Stimulated activated CD4-positive, alpha-beta T cell treated with anti-CD3 and anti-CD28 coated beads, Interleukin-2, amount 100 ng/mL, for 24 hours (primary cell): ENCODE measurements at places on chromosomes 5 and 9.

- no peak for DNase-seq
These were observed 2128.3 kb upstream of the C9orf72 start for GRCh38 chr9:29701559-29701958.

GRCh38 chr9:137785704-137786161 lies 91.8 kb upstream of the CACNA1B start:
- no peak for DNase-seq

DNA sequence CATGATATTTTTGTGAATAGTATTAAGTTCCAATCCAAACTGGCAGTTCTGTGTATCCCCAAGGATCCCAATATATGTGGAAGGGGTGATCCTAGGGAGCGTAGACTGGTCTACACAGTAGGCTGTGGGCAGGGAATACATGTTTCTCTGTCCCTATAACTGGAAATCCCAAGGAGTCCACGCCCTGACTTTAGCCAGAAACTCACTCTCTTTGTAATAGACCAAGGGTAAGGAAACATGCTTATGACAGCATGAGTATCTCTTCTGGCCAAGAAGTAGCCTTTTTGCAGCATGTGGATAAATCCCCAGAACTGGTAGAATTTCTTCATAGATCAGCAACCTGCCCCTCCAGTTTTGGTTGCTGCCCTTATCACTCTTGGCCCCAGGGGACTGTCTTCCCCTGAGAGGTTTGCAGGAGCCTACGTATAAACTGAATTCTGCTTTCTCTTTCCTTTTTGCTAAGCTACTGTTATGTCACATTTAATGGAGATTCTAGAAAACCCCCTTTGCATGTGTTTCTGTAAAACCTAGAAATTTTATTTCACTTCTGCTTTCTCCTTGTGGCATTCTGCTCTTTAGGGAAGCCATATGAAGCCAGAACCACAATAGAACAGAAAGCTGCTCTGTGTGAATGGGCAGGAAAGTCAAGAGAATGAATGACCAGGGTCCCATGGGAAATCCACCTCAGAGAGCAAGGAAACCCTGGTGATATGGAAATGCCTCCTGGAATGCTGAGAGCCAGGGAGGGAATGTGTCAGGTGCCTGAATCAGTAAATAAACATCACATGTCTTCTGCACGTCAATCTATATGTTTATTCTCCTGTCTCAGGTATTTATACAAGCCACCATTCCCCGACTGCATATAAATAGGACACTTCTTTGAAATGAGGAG lies 3.5 kb downstream of the IFNA2 start:
- no peak for DNase-seq

DNA sequence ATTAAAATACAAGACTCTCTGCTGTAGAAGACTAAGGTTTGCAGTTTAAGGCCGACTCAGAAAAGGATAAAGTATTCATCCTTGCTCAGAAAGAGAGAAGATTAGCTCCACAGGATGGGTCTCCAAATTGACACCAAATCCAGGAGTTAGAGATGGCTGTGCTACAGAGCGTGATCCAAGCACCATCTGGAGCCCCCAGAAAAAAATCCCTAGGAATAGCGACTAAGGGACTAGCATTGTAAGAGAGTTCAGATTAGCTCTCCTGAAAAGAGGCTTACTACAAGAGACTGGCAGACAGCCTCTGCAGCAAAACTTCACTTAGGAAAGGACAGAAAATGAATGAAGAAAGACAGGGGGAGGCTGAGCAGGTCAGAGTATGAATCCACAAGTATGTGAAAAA lies 3.7 kb downstream of the SIL1 start:
- no peak for DNase-seq

- no peak for DNase-seq
These were observed 40.6 kb downstream of the ADCY2 start for GRCh38 chr5:7436521-7436920.

- no peak for DNase-seq
These were observed 8.6 kb downstream of the SLC2A8 start for GRCh38 chr9:127405344-127406125.

DNA sequence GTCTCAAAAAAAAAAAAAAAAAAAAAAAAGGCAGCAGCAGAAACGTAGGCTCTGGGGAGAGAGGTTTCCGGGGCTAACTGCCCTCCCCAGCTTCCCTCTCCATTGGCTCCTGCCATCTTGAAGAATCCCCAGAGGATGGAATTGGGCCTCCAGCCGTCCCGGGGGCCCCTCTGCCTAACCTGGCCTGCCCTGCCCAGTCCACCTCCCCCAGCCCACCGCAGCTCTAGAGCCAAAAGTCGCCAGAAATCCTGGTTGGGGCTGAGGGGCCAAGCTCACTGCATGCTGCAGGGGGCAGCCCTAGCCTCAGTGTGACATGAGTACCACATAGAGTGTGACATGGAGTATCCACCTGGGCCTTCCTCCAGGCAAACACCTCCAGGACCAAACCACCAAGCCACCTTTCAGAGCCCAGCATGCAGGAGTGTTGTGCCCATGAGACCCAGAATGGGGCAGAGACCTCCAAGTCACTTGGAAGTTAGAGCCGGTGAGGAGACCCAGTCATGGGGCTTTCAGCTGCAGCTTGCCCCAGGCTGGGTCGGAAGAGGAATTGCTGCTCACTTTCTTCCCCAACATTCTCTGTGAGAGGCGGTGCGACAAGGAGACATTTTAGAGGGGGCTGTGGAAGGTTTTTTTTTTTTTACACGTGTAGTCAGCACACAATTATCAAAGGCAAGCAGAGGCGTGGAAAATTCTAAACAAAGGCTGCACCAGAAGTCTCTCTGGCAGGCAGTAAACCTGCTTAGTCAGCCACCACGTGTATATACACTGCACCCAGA lies 17.6 kb downstream of the CD74 start:
- DNase-seq = no peak

DNA sequence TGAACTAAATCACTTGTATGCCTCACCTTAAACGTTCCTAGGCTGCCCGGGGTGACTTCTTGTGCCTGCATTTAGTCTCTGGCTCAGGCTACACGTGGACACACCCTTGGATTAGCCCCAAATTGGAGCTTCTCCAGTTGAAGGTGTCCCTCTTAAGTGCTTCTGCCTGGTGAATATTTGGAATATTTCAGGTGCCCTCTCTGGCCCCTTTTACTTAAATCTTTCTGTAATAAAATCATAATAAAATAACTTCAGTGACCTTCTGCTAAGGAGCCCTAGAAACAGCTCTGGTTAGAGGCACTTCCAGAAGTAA lies 74.3 kb upstream of the KLF9 start:
- DNase-seq = no peak

DNA sequence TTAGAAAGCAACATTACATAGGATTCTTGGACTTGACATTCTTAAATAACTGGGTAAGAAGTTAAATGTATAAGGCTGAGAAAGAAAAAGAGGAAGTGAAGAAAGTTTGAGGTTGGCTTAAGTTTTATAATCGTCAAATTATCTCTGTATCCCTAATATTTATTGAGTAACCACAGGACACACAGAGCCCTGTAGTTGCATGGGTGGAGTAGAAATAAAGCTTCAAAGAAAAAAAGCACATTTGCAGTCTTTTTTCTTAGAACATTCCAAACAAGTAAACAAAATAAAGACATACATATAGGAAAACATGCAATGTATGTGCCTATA lies 137.0 kb downstream of the CCDC192 start:
- no peak for DNase-seq

DNA sequence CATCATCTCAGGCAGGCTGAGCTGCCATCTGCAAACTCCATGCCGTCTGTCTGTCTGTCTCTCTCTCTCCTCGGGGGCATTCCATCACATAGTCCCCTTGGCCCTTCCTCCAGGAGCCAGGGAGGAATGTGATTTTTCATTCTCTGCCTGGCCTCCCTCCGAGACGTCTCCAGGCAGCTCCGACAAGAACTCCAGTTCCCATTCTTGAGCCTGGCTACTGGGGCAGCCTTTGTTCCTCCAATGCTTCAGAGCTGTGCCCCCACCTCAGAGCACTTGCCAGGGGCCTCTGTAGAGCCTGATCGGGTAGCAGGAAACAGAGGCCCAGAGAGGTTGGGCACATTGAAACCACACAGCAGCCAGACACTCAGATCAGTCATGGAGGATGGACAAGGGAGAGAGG lies 74.0 kb downstream of the COL27A1 start:
- no peak for DNase-seq

DNA sequence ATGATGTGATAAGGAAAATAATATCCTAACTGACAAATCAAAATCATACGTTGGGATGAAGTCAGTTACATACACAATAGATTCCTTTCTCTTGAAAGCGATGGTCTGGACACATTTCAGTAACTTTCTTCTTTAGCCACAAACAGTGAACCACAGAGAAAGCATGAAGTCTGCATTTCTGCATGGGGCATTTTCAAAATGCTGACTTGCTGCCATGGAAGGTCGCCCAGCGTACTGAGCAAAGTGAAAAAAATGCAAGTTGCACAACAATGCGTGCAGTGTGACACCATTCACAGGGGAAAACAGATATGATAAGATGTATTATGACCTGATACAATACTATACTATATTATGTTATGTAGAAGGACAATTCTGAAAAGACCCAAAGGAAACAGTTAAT lies 146.3 kb downstream of the SNX18 start:
- no peak for DNase-seq

DNA sequence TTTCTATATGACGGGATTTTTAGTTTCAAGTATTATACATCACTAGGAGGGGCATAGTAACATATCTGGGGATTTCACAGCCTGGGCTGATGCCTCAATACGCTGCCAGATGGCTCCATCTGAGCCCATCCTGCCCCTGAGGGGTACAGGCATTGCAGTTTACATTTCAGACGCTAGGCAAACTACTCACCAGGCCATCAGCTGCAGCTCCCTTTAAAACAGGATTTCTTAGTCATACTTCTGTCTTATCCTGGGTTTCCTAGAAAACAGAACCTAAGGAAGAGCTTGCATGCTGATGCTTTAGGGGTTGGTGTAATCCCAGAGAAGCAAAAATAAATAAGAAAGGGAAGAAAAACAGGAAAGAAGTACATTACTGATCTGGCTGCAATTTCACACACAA lies 372.8 kb upstream of the PIK3R1 start:
- no peak for DNase-seq

GRCh38 chr9:2059274-2059929 lies 44.3 kb downstream of the SMARCA2 start:
- no peak for DNase-seq

DNA sequence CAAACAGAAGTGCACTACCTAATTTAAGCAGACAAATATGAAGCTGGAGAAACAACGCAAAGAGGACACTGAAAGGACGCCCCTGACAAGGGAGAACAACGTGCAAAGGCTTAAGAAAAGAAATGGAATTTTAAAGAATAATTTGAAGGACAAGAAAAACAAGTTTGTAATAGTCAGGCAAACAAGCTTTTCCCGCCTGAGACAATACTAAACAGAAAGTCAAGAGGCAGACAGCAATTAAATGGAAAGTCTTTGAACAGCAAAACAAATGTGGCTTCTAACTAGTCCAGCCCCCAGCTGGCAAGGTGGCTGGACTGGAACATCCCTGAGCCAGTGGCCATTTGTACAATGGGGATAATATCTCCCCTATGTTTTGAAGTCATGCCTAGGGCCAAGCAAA lies 63.3 kb downstream of the SIL1 start:
- DNase-seq = no peak

- DNase-seq = no peak
These were observed 159.1 kb downstream of the ERCC6L2 start for GRCh38 chr9:96034553-96035122.
